ENCODE measurements at places on chromosomes 6 and 20.

GRCh38 chr6:165652766-165653165, 10.3 kb downstream of the PDE10A start:
- no peak for DNase-seq

GRCh38 chr6:110795271-110795670, 20.0 kb downstream of the CDK19 start:
- no peak for DNase-seq

DNA sequence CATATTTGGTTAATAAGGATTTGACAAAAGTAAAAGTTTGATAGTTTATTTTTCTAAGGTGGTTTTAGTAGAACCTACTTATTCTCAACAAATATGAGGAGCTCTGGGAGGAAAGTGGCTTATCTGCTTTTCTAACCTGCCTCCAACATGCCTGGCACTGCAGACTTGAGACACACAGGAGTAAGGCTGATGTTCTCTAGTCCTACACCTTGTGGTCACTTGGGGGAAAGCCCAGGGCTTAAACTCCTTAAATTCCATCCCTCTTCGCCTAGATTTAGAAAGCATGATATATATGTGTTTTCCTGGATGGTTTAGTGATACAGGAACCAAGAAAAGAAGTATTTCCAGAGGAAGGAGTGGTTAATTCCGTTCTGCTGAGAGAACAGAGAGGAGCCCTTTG, 39.9 kb upstream of the SAMD5 start:
- DNase-seq = no peak

- no peak for DNase-seq
These were observed 41.5 kb downstream of the ELMO2 start for GRCh38 chr20:46364670-46365486.

DNA sequence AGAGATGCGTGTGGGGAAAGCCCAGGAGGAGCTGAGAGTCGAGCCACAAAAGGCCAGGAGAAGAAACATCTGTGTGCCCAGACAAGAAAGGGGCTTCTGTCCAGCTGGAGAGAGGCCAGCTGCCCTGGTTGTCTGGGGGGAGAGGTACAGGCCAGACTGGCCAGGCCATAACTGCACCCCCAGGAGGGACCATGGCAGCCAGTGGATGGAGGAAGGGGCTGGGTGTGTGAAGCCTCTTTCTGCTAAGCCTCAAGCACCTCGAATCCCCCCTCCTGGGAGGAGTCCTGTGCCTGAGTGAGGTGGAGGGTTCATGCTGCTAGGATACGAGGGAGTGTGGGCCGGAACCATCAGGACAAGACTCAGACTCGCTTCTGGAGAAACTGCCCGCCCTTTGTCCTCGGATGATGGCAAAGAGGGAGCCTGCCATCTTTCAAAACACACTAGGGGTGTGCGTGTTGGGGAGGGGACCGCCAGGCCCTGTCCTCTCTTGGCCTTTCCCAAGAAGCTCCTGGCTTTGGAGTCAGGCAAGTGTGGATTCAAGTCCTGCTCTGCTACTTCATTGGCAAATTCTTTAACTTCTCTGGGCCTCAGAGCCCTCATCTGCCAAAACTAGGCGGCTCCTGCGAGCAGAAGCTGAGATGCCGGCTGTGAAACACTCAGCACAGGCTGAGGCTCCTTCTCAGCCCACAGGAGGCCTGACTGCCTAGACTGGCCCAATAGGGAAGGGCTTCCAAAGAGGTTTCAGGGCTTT, 90.3 kb downstream of the ASXL1 start:
- DNase-seq = no peak

DNA sequence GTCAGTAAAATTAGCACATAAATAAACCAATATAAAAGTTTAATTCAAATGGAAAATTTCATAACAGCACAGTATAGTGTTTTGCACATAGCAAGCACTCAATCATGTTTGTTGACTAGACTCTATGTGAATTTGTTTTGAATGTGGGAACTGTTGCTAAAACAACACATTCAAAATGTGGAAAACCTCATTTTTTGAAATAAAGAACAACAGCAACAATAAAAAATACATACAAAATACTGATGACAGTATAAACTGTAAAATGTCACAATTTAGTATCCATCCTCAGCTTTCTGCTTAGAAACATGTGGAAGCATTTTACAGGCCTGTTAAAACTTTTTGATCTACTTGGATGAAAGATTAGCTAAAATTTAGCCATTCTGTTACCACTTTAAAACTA, 47.4 kb downstream of the HDAC2 start:
- DNase-seq = no peak

- DNase-seq = no peak
These were observed 209.0 kb downstream of the TFAP2A start for GRCh38 chr6:10205892-10206291.

GRCh38 chr6:37149745-37150144, 20.2 kb upstream of the PIM1 start:
- DNase-seq = no peak

DNA sequence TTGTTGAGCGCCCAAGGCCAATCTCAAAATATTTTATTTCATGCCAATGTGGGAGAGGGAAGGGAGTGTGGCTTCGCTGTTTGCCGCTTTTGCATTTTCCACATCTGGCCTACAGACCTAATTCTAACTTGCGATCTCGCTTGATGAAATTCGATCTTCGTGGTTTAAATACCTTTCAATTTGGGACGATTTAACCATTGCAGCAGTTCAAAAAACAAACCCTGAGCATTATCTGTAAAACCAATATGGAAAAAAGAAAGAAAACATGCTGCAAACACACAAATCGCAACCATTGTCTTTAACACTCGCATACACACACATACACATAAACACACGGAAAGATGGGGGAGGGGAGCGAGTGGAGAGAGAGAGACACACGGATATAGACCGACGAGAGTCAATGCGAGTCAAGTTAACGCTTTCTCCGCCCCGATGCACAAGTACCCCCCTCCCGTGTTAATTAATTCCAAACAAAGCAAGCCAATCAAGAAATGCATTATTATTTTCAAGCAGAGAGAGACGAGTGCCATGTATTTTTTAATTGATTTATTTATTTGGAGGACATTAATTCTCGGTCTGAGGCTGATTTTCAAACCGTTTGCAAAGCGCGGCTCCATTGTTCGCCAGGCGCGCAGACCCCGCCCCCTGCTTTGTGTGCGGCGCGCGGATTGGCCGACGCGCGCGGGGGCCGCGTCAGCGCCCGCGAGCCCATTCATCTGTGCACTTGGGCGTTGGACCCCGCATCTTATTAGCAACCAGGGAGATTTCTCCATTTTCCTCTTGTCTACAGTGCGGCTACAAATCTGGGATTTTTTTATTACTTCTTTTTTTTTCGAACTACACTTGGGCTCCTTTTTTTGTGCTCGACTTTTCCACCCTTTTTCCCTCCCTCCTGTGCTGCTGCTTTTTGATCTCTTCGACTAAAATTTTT, at the start of gene MARCKS:
Gene MARCKS, plus strand, starts transcription at position 721 of the 931 bp plus-strand sequence. CDS start 401 bp downstream, outside the sequence.
- DNase-seq = no peak

- DNase-seq = no peak
These were observed 1.9 kb upstream of the AP5S1 start for GRCh38 chr20:3818155-3819151.

- no peak for DNase-seq
These were observed 181.0 kb downstream of the TFAP2C start for GRCh38 chr20:56810141-56810540.

DNA sequence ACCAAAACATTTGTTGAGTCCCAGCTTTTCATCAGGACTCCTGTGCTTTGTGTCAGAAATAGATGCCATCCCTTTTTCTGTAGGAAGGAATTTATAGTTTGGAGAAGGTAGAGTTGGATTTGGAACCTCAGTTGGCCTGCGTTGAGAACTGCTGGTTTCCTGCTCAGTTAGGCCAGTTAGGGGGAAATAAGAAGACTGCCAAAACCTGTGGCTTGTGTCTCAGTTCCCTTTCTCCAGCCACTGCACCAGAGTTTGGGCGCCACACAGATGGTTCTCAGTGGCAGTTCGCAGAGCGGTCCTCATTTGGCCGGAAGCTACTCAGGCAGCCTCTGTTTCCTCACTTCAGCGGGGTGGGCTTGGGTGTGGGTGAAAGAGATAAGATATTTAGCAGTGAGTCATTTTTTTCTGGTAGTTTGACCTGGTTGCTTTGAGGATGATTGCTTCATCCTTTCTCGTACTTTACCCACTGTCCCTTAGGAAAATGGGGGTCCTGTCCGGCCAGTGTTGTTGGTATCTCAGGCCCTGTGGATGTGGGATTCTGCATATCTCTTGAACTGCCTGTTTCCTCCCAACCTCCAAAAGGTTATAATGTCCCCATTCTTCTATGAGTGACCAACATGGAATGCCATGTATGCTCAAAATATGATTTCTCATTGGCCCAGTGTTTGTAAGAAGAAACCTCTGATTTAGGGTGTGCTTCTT, 53.7 kb downstream of the JARID2 start:
- peak; percentile 38 for DNase-seq

DNA sequence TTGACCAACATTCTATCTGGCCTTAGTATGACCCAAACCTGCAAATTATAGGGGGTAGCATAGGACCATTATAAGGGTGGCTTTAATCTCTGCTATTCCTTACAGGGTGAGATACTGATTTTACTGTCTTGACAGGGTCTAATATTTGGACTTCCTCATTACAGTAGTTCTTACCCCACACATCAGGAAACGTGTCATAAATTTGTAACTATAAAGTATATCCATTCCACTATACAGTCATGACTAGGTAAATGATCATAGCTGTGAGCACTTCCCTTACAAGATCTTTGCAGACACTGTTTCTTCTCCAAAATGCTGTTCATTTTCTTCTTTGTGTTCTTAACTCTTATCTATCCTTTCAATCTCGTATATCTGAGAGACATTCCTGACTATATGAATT, 518.7 kb upstream of the RNF217 start:
- DNase-seq = no peak

- DNase-seq = no peak
These were observed at the start of gene RBPJL for GRCh38 chr20:45306431-45306982. Gene RBPJL (plus strand): TSS chr20:45306840. CDS start chr20:45306923, 83 bp downstream.

DNA sequence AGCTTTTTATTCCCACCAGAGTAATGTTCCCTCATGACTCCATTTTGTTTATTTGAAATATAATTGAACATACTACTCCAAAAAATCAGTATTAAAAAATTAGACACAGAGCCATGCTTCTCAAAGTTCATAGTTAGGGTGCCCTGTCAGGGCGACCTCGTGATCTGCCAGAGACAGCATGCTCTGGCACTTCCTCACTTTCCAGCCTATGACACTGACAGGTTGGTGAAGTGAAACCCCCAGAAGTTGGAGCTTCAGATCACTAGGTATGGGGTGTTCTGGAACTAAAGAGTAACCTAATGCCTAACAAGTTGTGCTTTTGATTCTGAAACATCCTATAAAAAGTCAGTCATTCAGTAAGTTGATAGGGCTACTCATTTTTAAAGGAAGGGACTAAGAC, 93.0 kb downstream of the TBC1D7 start:
- DNase-seq = no peak

- no peak for DNase-seq
These were observed 29.4 kb downstream of the PSMG4 start for GRCh38 chr6:3287976-3288707.

GRCh38 chr6:167647737-167648470, 178.8 kb upstream of the AFDN start:
- DNase-seq = no peak

GRCh38 chr6:108897371-108897770, 49.1 kb downstream of the ARMC2 start:
- DNase-seq = no peak

- DNase-seq = no peak
These were observed 20.1 kb downstream of the ZNF831 start for GRCh38 chr20:59183751-59184150.

GRCh38 chr20:54229566-54230160, 21.8 kb downstream of the PFDN4 start:
- no peak for DNase-seq

DNA sequence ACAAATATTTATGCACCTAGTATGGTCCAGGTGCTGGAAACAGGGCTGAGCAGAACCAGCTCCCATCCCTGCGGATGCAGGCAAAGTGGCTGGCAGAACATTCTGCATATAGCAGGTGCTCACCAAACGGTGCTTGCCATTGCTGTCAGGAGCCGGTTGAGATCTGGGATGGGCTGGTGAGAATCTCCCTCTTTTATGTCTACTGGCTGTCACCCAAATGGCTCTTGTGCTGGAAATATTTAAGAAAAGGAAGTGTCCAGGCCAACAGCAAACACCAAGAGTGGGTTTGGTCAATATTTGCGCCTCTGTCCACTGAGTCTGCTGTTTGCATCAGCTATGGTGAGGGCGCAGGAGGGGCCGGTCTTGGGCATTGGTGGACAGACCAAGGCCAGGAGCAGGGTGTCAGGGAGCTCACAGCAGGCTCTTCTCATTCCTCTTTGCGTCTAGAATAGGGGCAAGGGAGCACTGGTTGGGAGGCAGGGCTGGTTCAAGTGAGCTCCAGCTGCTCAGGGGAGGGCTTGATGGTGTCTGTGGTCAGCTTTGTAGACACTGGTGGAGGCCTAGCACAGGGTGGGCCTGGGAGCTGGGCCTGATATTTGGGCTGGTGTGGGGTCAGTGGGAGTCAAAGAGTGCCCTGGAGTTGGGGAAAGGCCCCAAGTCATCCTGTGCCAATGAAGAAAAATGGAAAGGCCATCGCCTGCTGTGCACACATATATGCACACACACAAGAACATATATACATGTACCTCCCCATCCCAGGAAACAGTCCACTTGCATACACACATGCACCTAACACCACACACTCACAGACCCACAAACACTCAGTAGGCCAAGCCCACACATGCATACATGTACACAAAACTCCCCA, 1.4 kb upstream of the BPIFB2 start:
- no peak for DNase-seq

DNA sequence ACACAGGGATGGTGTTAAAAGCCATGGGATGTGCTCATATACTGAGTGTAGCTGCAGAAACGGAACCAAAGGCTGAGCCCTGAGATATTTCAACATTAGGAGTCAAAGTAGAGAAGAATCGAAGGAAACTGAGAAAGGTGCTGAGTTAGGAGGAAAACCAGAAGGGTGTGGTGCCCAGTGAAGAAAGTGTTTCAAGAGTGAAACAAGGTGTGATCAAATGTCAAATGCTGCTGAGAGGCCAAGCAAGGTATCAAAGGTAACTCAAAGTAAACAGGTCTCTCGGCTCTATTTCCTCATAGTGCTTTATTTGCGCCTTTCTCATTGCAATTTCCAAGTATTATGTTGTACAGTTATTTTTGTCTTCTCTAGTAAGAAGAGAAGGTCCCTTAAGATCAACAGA, 94.1 kb downstream of the PRDM1 start:
- DNase-seq = no peak

DNA sequence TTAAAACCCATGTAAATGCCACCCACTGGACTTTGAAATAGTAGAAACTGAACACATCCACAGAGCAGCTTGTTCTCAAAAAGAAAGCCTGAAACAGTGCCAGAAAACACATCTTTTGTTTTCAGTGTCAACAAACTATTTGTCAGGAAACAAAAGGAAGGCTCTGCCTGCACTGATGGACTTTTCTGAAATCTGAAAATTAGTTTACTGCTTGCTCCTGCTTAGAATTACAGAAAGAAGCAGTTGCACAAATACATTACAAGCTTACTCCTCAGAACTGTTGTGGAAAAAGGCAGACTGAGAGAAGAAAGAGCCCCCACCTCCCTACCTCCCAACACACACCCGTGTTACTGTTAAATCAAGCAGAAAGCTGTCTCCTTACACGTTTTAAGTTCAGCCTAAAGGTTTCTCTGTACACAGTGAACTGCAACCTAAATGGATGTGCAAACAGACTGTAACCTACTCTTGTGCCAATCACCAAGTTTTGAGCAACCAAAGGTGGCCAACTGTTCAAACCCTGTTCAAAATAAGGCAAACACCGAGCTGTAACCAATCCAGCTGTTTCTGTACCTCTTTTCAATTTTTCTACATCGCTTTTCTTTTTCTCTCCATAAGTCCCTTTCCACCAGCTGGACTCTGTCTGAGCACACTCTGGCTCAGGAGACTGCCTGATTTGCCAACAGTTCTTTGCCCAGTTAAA, 43.7 kb downstream of the FRK start:
- DNase-seq = no peak

- no peak for DNase-seq
These were observed 284.5 kb upstream of the CDYL start for GRCh38 chr6:4491501-4492260.
